ENCODE measurements at places on chromosomes 4 and X.

- DNase-seq: no peak
Measured at GRCh38 chr4:108592674-108592986, 27.7 kb upstream of the RPL34 start.

DNA sequence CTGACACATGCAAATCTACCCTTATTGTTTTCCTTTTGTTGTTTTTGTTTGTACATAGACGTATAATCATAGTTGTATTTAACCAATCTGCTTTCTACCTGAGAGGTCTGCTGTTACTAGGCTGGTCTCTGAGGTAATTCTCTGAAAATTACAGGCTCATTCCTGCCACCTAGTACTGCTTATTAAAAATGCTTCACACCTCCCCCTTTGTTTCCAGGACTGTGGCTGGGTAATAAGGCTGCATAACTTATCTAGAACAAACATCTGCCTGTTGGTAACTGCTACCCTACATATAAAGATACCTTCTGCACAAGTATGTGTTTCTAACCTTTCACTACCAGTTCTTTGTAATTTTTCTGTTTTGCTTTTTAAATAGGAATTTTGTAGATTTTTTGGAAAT, 34.2 kb downstream of the COX7B2 start:
- no peak for DNase-seq

- DNase-seq: no peak
Measured at GRCh38 chr4:76514087-76514486, 79.1 kb downstream of the SHROOM3 start.

- DNase-seq: no peak
Measured at GRCh38 chr4:44716597-44716996, 9.8 kb downstream of the GNPDA2 start.

DNA sequence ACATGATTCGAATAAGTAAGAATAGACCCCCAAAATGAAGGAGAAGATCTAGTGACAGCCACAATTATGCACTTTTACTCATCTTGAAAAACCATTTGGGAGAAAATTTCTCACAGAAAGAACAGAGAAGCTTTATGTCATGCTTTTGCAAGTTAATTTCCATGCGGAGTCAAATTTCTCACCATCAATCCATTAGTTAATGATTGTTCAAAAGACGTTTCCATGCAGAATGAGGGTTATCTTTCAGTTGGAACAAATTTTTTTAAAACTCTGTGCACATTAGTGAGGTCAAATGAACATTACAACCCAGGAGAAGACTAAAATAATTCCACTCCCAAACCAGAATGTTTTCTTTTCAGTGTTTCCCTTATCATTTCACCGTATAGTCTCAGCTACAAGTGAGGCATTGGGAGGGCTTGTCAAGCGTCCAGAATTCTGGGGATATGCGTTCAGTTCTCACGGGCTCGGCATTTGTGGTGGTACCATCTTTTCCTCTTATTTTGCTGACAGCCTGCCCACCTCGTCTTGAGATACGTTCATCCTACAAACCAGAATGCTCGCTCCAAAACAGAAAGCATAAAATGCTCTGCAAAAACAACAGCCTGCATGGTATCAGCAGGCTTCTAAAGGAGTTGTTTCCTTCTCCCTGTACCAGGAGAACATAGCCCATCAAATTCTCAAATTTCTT, 130.8 kb upstream of the TBL1X start:
- DNase-seq: no peak

DNA sequence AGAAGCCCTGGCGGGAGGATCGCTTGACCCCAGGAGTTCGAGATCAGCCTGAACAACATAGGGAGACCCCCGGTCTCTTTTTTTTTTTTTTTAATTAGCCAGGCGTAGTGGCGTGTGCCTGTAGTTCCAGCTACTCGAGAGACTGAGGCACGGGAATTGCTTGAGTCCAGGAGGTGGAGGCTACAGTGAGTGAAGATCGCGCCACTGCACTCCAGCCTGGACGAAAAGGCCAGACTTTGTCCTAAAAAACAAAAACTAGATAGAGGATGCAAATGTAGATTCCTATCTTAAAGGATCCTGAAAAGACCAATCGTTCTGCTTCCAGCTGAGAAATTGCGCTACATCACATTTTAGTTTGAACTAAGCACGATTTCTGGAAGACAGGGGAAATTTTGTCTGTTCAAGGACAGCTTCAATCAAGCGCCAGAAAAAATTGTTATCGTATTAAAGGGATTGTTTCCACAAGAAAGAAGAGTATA, 627 bp upstream of the HSD17B11 start:
- DNase-seq: no peak

Measured in stimulated activated CD8-positive, alpha-beta memory T cell treated with anti-CD3 and anti-CD28 coated beads, Interleukin-7, amount 100 ng/mL, for 24 hours (primary cell).